ENCODE measurements at places on chromosomes 3 and 15. TPM values are rescaled to one million over a fixed set of nuclear protein-coding genes. Genes with fewer than 3 reads are reported as not detected.

- no peak for DNase-seq
Measured at GRCh38 chr3:42229266-42229941, 36.6 kb downstream of the CCK start.

GRCh38 chr3:66101901-66102300 lies 63.2 kb upstream of the MAGI1 start:
- no peak for DNase-seq

- no peak for DNase-seq
Measured at GRCh38 chr3:67564008-67564407, 90.4 kb downstream of the SUCLG2 start.

DNA sequence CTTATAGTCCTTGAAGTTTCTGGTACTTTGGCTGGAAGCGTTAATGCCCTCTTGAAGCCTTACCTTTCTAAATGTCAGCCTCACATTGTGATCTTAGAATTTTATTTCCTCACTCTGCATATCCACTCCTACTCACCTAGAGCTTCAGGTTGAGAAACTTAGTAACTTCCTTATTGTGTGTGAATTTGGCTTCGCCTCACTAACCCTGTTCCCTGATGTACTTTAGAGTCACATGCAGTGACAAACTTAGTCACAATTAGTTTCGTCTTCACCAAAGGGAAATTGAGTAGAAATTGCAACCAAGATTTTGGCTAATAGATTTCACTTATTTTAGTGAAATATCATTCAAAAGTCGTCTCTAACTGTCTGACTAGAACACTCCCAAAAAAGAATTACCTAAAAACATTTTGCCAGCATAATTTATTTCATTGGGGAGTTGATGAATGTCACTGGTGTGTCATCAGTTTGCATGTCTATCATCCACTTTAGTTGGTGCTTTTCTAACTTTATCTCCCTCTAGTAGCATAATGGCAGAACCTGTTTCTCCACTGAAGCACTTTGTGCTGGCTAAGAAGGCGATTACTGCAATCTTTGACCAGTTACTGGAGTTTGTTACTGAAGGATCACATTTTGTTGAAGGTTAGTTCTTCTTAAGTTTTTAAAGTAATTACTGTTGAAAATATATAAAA lies 960 bp downstream of the MFN1 start:
- DNase-seq, result no peak

DNA sequence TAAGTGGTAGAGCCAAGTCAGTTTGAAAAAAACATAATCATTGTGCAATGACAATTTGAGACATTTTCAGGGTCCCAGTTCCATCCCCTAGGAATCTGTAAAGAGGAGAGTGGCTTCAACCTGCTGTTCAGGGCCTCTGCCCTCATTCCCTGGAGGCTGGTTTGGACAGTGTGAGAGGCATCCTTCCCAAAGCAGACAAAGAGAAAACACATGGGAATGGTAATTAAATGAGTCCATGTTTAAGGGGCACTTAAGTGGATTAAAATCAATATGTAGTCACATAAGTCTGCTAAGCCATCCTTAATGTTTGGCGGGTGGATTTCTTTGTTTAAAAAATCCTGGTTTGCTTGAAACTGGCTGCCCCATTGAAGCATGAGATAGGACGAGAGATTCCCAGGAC lies 146.3 kb upstream of the CTDSPL start:
- no peak for DNase-seq

DNA sequence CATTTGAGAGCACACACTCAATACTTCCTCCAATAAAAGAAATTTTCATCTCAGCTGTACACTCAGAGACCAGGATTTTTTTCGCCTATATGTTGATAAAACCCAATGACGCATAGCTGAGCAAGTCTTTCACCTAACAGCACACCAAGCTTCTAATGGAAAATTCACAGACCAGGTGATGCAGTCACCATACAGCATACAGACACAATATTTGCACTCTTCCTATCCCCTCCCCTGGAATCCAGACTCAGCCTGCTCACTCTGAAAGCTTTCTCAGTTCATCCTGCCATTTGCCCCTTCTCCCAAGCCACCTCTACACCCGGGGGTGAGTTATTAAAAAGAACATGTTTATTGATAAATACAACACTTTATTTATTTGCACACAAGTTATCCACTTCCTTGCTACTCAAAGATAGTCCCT lies 1.7 kb downstream of the TBC1D5 start:
- no peak for DNase-seq

- DNase-seq, result no peak
Measured at GRCh38 chr15:69854521-69855181, 243.1 kb downstream of the TLE3 start.

INKA1 gene
- 17.3 TPM for total RNA-seq

SLC2A2 gene
- not detected for total RNA-seq

C2CD4A gene
- total RNA-seq, result not detected

TAGLN3 gene
- total RNA-seq, result 70.2 TPM
